CD4-positive, alpha-beta T cell treated with Interleukin-15 for 1 hour (primary cell): ENCODE measurements at places on chromosomes 1 and 21.

DNA sequence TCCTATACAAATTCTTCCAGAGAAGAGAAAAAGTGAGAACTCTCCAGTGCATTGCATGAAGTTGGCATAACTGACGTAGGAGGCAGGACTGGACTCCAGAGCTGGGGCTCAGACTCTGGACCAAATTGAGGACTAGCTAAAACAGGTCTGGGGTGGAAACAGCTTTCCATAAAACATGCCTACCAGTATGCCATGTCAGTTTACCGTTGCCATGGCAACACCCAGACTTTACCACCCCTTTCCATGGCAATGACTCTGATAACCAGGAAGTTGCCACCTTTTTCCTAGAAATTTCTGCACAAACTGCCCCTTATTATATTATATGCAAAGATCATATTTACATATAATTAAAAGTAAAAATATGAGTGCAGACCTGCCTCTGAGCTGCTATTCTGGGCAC is 8.9 kb upstream of the ZBTB8B start:
- no peak for DNase-seq

DNA sequence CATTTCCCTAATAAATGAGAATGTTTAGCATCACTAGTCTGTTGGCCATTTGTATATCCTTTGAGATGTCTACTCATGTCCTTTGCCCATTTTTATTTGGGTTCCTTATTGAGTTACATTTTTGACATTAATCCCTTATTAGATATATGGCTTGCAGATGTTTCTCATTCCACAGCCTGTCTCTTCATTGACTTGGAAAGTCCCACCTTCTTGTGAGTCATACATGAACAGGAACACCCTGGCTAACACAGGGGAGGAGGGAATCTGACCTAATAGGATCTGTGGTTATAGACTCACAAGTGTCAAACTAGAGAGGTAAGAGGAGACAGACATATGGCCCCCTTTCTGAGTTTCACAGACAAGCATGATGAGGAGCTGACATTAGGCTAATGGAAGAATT is 11.5 kb downstream of the ZP4 start:
- no peak for DNase-seq

DNA sequence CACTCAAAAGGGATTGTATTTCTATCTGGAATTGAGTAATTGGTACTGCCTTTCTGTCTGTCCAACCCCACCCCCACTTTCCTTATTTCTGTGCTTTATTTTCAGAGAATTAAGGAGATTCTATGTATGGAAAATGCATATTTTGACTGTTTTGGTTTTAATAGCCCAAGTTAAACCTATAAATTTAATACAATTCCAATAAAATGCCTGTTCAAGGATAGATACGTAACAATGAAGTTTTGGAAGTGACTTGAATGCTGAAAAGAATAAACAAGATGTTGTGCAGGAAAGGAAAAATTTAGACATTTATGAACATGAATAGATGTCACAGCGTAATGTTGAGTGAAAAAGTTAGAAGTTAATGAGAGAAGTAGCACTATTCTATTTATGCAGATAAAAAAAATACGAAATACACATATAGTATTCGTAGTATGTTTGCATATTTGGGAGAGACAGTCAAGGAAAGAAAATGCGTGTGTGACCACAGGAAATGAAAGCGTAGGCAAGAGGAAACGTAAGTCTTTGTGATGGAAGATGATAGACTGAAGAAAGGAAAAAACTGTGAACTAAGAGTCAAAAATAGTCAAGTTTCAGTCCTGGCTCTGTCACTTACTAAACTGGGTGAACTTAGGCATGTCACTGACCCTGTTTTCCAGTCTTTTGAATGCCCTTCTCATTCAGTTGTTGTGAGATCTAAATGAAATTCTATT is 62.1 kb downstream of the MEF2D start:
- DNase-seq, result no peak

DNA sequence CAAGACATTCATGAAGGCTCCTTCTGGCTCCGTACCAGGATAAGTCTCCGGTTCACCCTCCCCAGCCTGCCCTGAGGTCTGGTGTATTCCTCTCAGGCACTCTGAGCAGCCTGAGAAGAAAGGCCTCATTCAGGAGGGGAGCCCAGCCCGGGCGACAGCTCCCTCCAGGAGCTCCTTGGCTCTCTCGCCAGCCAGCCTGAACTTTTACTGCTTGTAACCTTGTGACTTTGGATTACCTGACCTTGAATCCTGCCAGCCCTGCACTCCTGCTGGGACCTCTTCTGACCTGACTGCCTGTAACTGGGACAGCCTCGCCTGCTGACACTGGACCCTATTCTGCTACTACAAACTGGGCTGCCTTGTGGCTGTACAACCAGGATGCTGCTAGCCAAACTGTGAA is 65.8 kb downstream of the CD34 start:
- no peak for DNase-seq

DNA sequence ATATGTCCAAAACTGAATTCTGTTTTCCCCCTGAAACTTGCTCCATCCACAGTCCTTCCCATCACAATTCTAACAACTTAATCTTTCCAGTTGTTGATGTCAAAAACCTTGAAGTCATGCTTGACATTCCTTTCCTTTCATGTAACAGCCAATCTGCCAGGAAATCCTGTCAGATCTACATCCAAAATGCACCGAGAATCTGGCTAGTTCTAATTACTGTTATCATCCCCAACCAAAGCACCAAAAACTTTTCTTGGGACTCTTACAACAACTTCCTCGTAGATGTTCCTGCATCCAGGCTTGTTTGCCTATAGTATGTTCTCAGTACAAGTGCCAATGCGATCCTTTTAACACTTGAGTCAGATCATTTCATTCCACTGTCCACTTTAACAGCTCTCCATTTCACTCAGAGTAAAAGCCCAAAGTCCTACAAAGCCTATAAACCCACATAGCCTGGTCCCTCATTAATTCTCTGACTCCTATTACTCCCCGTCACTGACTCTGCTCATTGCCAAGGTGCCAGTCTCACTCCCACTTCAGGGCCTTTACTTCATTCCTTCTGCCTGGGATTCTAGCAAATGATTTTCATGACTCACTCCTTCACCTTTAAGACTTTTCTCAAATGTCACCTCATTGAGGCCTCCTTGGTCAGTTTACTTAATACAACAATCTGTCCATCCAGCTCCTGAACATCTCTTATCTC is 493.2 kb upstream of the NFIA start:
- DNase-seq, result no peak

GRCh38 chr1:113207019-113207418 is 134.0 kb downstream of the LRIG2 start:
- DNase-seq, result no peak

- no peak for DNase-seq
Observed at GRCh38 chr1:20597650-20598049, 8.8 kb downstream of the CDA start.

DNA sequence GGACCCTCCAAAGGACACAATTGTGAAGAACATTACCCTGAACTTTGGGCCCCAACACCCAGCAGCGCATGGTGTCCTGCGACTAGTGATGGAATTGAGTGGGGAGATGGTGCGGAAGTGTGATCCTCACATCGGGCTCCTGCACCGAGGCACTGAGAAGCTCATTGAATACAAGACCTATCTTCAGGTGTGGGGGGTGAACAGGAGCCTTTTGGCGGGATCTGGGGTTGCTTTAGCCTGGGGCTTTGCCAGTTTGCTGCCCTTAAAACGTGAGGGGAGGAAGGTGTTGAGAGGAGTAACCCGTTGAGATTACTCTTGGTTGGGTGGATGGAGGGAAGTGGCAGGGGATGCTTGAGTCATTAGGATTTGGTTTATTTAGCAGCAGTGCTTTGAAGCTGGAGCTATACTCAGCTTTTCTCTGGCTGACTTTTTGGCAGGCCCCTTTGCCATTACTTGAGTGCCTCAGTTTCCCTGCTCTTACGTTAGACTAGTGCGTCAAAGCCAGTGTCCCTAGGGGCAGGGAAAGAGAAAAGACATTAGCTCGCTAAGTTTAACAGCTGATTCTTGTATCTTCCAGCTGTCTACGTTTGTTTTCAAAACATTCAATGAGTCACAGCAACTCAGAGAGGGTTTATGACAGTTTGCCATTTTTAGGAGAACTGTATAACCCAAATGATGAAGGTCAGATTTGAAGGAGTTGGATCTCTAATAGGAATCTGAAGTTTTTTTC is 4.4 kb downstream of the NDUFS2 start:
- no peak for DNase-seq

DNA sequence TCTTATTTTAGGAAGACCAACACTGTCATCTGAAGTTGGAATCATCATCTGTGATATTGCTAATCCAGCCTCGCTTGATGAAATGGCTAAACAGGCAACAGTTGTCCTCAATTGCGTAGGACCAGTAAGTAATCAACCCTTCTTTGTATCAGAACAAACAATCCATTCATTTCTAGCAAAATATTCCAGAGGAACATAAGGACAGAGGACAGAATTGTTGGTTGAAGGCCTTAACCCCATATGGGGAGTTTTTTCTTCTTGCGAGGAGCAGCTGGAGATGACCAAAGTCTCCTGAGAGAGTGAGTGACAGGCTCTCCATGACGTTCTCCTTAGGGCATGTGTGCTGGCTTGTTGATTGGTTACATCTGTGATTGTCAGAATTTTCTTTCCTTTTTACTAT is 2.7 kb downstream of the SCCPDH start:
- no peak for DNase-seq

- no peak for DNase-seq
Observed at GRCh38 chr1:229691362-229691761, 65.3 kb downstream of the URB2 start.

DNA sequence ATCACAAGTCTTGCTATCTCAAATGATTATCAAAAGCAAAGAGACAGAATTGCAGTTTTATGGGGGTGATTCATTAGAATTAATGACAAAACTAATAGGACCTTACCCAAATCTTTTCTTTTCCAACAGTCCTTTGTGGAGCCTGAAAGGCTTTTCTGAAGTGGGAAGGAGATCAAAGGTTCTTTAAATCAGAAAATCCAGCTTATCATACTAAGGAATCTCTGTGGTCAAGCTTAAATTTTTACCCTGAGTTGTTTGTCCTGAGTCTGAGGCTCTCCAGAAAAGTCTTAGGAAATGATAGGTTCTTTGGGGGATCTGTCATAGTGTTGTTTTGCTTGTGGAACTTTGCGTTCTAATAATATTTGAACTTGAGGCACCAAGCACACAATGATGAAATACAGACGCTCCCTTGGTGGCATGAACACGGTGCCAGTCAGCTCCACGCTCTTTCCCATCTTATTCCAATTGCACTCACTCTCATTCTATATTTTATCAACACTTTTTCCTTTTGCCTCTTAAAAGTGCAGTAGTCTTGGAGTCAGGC is 38.0 kb upstream of the COL24A1 start:
- DNase-seq, result no peak

- DNase-seq, result no peak
Observed at GRCh38 chr1:213249395-213249794, 198.4 kb downstream of the RPS6KC1 start.

GRCh38 chr1:32184650-32185049 is 5.2 kb downstream of the TXLNA start:
- DNase-seq, result no peak

DNA sequence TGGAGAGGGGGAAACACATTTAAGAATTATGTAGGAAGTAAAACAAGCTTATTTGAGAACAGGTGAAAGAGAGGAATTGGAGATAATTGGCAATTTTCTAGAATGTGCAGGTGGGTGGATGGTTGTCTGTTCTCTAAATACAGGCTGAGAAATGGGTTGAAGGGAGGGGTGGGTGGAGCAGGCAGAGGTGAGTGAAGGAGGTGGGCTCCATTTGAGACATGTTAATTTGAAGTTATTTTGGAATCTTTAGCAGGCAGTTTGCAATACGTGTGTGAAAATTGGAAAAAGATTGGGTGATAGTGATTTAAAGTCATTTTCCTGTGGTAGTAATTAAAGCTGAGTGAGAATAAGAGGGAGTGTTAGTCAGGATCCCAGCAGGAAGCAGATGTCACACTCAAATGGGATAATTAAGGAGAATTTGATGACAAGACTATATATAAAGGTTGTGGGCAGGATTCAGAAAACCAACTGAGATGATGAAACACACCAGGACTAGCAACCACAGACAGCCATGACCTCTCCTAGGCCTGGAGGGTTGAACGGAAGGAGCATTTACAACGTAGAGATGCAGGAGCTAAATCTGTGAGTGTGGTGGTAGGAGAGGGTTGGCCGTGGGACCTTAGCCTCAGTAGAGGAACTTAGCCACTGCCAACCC is 40.6 kb downstream of the CHRM3 start:
- no peak for DNase-seq
